ENCODE measurements at places on chromosomes 11 and 22.

DNA sequence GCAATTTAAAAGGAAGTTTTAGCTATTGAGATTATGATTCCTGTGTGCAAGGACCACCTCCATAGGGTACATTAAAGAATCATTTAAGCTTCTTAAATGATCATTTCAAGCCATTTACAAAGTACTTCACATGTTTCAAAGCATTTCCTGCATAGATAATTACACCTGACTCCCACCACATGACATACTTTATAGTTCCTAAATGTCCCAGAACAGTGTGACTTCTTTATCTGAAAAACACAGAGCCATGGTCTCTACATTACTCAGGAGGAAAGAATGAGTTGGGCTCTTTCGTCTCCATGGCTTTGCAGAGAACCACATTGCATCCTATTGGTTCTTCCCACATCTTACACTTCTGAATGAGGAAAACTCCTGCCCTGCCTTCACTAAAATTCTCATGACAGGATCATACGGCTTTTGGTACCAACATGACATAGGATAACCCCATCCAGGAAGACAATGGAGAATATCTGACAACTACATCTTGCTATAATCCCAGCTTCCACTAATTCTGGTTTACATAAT is 88.6 kb downstream of the ETS1 start:
- no peak for DNase-seq

DNA sequence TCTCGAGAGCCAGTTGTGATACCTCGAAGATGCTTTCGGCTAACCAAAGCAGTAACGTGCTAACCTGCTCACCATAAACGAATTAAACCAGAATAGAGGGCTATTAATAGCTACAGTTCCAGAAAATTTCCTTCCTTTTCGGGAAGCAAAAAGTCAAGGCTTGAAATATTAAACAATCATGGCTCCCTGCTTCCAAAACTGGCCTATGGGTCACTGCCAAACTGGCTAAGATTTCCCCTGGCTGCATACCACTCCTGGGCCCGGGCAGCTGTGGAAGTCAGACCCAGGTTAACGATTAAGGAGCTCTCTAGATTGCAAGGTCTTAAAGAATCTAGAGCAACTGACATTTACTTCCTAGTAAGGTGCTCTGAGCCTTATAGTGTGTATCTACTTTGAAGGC is 1.7 kb downstream of the AMOTL1 start:
- DNase-seq = no peak

DNA sequence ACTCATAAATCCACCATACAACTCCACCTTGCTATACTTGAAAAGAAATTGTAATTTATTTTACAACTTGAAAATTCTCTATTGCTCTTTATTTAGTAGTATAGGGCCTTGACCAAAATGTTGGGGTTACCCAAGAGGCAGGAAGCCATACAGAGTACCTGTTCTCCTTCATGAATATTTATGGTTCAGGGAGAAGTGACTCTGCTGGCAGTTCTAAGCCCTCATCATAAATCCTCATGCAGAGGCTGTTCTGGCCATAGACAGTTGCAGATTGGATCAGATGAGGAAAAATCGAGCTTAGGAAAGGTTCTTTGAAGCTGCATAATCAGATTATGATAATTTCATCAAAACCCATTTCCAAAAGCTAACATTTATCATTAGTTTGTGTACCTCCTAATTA is 449.4 kb upstream of the TENM4 start:
- DNase-seq = no peak

DNA sequence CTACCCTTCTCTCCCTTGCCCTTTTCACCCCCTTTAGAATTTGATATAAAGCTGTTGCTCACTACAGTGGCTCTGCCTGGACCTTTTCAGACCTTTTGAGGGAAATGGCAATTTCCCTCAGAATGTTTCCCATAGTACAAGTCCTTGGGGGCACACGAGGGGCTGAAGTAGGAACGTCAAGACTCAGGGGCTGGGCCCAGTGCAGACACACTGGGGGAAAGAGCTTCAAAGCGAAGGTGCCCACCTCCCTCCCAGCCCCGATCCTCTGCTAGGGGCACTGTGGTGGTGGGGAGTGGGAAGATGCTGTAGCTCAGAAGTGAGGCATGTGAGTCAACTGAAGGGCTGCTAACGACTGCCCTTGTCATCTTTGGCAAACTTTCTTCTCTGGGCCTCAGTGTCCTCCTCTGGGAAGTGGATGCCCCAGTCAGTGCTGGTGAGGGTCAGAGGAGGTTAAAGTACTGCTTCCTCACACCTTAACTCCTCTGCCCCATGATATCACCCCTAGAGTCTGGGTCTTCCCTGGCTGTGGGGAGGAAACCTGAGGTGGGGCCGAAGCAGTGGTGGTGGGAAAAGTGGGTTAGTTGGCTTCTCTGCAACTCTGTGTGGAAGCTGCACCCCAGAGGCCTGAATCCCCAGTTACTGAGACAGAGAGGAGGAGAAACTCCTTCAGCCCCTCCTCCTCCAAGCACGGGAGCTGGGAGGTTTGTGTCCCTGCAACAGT is 425.3 kb upstream of the B3GAT1 start:
- DNase-seq = no peak

DNA sequence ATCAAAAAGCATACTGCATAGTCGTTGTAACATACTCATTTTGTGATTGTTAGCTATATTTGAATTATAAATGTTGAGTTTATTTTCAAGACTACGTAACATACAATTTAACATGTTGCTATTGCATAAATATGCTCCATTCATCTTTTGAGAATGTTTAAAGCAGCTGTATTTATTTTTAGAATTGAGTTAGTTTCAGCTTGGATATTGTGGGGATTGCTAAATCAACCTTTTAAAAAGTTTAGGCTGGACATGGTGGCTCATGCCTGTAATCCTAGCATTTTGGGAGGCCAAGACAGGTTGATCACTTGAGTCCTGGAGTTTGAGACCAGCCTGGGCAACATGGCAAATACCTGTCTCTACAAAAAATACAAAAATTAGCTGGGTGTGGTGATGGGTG is 288.1 kb downstream of the DYNC2H1 start:
- DNase-seq = no peak

DNA sequence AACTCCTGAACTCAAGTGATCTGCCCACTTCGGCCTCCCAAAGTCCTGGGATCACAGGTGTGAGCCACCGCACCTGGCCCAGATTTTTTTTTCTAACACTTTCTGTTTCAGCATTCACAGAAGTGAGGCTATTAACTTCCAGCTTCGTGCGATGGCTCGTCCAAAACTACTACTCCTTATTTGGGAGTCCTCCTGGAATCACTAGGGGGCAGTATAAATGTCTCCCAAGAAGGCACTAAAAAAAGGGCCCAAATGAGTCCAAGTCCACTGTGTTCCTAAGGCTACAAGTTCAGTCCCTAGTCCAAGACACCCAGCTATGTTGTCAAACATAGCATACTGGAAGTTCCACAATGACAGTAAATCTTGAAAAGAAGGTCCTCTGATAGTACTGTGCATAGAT is 63.2 kb upstream of the BIRC3 start:
- DNase-seq = no peak

GRCh38 chr22:35756722-35757121 is 39.0 kb downstream of the APOL5 start:
- DNase-seq = no peak

DNA sequence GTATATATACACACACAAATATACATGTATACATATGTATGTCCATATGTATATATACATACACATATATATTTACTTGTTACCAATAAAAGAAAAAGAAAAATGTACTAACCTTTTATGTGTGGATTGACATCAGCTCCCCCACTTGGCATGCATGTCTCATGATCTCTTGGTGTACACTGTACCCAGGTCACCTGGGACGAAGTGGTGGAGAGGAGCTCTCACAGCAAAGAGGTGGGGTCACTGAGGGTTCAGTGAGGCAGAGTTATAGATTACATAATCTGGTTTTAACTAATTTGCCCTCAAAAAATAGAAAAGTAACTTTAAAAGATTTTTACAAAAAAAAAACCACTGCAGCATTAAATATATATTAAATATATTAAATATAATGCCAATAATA is 15.5 kb upstream of the USP47 start:
- no peak for DNase-seq

DNA sequence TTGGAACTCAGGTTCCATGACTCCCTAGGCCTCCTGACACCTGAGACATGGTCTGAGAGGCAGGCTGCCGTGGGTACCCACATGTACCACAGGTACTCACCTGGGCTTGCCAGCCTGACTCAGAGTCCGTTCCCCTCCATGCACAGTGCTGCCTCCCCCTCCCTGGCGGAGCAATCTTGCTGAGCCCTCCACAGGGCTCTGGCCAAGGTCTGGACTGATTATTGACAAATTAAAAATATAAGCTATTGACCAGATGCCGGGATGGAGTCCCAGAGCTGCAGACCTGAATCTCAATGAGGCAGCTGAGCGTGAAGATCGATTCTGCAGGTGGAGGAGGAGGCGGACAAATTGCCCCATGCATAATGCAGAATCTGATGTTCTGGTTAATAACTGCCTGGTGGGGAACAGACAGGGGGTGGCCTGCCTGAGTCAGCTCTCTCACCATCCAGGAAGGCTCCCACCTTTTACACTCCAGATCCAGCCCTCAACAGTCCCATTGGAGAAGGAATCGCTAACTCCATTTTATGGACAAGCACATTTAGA is 422.7 kb downstream of the MIAT start:
- DNase-seq = no peak

DNA sequence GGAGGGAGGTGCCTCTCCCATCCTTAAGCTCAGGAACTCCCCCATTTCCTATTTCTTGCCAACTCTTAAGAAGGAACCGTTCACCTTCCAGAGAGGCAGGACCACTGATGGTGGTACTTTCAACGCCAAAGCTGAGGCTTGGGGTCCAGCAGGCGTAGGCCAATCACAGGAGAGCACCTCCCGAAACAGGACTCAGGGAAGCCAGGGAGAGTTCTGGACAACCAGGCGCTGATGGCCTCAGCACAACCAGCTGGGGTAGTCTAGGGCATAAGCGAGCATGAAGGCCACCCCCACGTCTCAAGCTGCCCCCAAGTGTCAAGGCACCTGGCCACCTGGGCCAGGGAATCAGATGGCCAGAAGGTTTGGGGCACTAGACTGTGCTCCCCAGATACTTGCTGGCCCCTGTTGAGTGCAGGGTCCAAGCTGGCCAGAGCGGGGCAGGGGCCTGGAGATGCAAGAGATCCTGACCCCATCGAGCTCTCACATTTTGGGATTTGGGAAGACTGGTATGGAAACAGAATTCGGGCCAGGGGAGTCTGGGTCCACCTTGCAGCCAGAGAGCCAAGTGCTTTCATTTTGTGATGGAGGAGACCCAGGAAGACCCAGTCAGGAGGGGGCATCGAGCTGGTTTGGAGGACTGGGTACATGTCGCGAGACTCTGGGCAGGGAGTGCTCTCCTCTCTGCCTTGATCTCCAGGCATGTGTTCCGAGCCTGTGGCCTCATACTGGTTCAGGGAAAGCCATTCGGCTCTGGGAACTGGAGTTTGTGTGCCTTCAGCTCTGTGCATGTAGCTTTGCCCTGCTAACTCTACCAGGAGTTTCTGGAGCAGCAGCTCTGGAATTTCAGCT is 926 bp downstream of the CD6 start:
- DNase-seq = no peak

GRCh38 chr22:17984114-17984513 is 40.2 kb downstream of the MICAL3 start:
- no peak for DNase-seq

DNA sequence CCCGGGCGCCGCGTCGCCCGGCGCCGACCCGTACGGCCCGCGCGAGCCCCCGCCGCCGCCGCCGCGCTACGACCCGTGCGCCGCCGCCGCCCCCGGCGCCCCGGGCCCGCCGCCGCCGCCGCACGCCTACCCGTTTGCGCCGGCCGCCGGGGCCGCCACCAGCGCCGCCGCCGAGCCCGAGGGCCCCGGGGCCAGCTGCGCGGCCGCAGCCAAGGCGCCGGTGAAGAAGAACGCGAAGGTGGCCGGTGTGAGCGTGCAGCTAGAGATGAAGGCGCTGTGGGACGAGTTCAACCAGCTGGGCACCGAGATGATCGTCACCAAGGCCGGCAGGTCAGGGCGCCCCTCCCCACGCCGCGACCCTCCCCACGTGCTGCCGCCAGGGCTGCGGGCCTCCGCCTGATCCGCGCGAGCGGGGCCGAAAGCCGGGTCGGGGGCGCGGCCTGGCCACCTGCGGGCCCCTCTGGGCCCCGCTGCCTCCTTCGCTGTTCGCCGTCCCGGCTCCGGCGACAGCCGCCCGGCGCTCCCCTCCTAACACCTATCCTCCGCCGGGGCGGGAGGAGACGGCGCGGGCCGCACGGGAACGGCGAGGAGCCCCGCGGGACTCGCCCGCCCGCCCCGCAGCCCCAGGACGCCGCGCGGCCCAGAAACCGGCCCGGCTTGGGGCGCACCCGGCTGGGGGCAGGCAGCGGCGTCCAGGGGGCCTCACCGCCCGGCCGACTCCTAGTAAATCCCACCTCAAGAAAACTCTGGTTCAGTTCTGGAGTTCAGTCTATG is 560 bp downstream of the TBX1 start:
- no peak for DNase-seq

GRCh38 chr11:1350086-1350725 is 39.5 kb upstream of the BRSK2 start:
- no peak for DNase-seq

GRCh38 chr22:49048591-49048990 is 779.1 kb downstream of the BRD1 start:
- no peak for DNase-seq

GRCh38 chr22:45648301-45649117 is 23.1 kb upstream of the ATXN10 start:
- no peak for DNase-seq

GRCh38 chr11:413120-414081 is 1.4 kb downstream of the SIGIRR start:
- DNase-seq = no peak

DNA sequence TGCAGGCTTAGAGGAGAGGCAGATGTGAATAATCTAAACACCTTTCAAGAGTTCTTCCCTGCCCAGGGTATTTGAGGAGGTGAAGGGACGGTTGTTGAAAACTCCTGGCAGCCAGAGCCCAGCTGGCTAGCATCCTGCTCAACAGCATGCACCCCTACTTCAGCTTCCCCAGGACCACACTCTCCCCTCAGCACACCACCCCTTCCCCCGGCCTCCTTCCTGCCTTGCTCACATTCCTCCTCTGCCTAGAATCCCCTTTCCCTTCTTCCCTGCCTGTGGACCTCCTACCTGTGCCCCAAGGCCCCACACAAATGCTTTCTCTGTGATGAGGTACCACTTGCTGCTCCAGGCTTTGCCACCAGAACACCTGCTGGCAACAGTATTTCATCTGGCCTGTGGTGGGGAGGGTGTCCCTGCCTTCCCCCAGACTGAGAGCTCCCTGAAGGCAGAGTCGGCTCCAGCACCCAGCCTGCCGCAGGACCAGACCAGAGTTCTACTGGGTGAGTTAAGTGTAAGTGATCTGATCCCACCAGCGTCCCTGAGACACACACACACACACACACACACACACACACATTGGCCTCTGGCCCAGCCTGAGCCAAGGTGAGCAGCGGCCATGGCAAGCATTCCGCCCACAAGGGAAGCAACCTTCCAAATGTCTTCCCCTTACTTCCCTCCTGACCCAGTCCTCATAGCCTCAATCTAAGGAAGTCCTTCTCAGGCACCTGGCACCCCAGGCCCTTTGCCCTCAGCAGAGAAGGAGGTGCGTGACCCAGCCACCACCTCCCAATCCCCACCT is 79.5 kb downstream of the PDE2A start:
- DNase-seq = no peak

- DNase-seq = no peak
These were observed 188.7 kb downstream of the CTTN start for GRCh38 chr11:70587075-70587389.

Data from inflammatory macrophage (primary cell).